RWPE2 (cell line): ENCODE measurements at places on chromosomes 7 and 10.
A peak's percentile ranks its signal among the peaks of the same experiment; 100 is the strongest.

GRCh38 chr10:78029269-78030226 is at the start of gene POLR3A:
Gene POLR3A, minus strand, starts transcription at chr10:78029515. Its CDS starts 108 bp downstream, at chr10:78029407.
- peak; percentile 97 for DNase-seq

GRCh38 chr10:5961405-5962100 is 15.8 kb downstream of the IL15RA start:
- DNase-seq = no peak

- no peak for DNase-seq
Observed at GRCh38 chr7:106484562-106484961, 176.4 kb downstream of the CCDC71L start.

- peak; percentile 74 for DNase-seq
Observed at GRCh38 chr7:5429253-5429856, 5.7 kb upstream of the TNRC18 start.
